ENCODE measurements at places on chromosomes 4 and X. TPM values are rescaled to one million over a fixed set of nuclear protein-coding genes. Genes with fewer than 3 reads are reported as not detected.

TASL gene
- total RNA-seq, result not detected

CLGN gene
- 0.32 TPM for total RNA-seq

CENPVL1 gene
- not detected for total RNA-seq

FAM236D gene
- total RNA-seq, result not detected

VSIG4 gene
- total RNA-seq, result not detected

MAGEB2 gene
- not detected for total RNA-seq

GAGE2A gene
- not detected for total RNA-seq

SH2D1A gene
- total RNA-seq, result not detected

MAGEA8 gene
- total RNA-seq, result not detected

GPR143 gene
- total RNA-seq, result 5.5 TPM

SMIM10L2A gene
- 0.30 TPM for total RNA-seq

LEF1 gene
- total RNA-seq, result not detected

USP26 gene
- total RNA-seq, result not detected

USP51 gene
- total RNA-seq, result 1.7 TPM

All from epithelial cell of umbilical artery (primary cell).